ENCODE measurements at places on chromosomes 12 and 14.

- no peak for DNase-seq
These were observed 9.8 kb downstream of the TESC start for GRCh38 chr12:117089463-117089862.

GRCh38 chr14:105209646-105210045 lies 28.5 kb upstream of the NUDT14 start:
- DNase-seq, result no peak

- no peak for DNase-seq
These were observed 83.0 kb downstream of the FAR2 start for GRCh38 chr12:29232086-29232485.

DNA sequence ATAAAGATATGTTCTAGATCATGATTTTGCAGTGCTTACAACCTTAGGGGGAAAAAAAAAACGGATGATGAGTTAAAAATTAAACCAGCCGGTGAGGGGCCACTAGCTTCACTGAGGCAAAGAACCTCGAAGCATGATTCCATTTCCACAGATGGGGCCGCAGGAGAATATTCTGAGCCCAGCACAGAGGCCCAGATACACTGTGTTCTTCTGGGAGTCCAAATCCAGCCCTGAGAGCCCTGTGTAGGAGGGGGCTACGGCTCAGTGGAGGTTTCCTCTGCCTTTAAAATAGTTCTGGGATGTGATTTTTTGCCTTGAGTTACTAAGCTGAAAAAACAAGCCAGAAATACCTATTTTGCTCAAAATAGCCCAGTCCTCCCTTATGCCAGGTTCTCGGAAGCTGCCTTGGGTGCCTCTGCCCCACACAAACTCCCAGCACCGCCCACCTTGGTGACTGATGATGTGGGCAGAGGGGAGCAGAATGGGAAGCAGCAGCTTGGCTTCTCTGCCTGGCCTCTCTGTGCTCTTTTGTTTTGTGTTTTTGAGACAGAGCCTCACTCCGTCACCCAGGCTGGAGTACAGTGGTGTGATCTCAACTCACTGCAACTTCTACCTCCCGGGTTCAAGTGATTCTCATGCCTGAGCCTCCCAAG lies 105.4 kb upstream of the BCL2L14 start:
- DNase-seq, result no peak

DNA sequence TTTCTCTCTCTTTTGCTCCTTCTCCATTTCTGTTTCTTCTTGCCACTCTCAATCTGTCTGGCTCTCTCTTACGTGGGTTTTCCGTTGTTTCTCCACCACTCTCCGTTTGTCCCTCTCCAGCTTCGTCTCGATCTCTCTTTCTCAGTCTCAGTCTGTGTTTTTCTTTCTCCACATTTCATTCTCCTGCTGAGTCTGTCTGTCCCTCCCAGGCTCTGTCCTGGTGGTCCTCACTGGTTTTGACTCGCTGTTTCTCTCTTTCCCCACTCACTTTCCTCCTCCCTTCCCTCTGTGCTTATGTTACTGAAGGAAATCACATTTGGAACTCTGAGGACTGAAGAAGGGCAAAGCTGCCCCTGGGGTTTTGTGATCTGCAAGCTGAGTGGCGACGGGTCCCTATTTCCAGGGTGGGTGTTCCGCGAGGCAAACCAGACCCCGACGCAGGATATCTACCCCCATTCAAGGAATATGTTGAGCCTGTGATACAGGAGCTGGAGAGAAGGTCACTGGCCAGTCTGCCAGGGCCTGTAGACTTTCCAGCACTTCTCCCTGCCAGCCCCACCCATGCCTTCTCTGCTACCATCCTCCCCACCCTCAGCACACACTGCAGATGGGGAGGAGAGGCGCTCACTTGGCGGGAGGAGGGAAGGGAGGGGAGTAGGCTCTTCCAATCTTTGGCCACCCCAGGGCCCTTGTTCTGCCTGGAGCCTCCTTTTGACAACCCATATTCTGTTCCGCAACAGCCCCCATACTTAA lies 102.7 kb upstream of the MAP1LC3B2 start:
- DNase-seq, result no peak

GRCh38 chr14:54629635-54630360 lies 62.9 kb downstream of the SAMD4A start:
- no peak for DNase-seq

DNA sequence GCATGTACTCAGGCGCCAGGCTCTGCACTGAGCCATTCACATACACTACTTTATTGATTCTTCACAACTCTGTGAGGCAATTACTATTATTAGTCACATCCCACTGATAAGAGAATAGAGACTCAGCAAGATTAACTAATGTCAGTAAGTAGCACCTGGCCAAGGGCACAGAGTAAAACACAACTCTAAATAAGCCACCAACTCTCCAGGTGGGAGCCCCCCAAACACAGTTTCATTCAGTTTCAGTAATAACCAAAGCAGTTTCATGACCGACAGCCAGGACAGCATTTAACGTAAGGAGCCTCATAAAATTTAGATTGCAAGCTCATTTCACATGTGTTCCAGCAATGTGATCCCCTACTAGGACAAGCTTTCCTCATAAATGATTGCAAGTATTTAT lies 323.1 kb upstream of the CCDC196 start:
- no peak for DNase-seq

GRCh38 chr12:116620492-116621191 lies 61.5 kb downstream of the MAP1LC3B2 start:
- DNase-seq, result no peak

DNA sequence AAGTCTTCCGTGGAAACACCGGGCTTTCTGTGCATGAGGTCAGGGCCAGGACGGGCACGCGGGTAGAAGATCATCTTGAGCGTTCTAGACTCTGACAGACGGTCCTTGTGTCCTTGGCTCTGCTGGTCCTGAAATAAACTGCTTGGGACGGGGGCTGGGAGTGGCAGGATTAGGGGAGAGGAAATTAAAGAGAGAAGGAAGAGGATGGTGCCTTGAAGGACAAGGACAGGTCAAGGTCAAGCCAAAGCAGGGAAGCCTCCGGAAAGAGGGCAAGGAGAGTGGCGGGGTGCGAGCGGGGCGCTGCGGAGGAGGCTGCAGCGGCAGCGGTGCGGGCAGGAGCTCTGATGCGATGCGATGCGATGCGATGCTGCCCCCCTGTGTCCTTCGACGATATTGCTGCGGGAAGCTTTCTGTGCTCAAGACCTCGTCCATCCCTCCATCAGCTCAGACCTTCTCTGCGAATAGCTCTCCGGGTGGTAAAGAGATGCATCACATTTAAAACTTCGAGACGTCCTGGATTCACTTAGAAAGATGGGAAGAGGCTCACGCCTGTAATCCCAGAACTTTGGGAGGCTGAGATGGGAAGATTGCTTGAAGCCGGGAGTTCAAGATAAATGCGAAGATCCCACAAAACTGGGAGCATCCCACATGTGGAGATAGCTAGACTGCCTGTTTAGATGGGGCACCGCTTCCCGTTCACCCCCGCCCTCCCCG lies 110.1 kb upstream of the TMEM132D start:
- peak; percentile 78 for DNase-seq

DNA sequence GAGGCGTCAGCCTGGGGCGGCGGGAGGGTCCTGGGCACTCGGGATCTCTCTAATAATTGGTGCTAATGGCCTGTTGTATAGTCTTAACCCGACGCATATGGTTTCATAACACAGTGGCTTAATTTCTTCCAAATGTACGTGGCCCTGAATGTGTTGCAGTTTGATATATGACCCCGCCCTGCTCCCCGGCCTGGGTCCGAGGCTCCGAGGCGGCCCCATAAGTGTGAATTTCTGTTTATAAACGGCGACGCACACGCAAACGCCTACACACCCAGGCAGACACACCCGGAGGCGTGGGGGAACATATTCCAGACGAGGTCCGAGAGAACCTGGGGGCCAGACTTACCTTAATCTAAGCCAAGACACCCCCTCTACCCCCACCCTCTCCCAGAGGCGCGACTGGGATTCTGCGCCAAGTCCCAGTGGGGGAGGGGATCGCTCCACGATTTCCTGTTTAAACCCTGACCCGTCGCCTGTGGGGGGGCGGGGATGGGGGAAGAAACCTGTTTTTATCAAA lies 9.7 kb upstream of the HOXC6 start:
- DNase-seq, result no peak

DNA sequence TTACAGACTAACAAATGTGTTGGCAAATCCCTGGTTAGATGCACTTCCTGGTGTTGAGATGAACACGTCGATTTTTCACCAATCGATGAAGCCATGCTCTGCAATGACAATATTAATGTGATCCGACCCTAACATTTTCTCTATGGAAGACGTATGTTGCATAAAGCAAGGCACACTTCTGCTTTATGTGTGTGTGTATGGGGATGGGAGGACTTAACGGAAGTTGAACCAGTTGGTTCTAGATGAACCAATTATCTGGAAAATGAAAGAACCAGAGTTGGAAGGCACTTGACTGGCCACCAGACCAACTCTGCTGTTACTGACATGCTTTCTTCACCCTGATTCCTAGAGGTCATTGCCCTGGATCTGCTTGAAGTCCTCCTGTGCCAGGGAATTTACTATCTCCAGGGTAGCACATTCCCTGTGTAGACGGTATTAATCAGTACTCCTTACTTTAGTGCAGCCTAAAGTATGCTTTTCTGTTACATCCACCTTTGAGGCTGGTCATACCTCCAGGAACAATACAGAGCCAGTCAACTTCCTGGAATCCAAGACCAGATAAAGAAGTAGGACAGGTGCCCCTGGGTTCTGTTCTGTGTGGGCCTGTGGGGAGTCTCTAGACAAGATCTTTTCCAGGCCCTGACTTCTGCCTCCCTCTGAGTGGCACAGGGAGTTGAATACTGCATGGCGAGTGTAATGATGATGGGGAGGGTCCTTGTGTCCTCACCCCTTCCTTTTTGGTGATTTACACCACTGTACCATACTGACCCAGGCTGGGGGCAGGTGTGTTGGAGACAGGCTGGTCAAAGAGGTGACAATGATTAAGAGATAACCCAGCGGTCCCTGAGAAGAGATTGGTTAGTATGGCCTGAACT lies 4.1 kb downstream of the SDR39U1 start:
- no peak for DNase-seq

DNA sequence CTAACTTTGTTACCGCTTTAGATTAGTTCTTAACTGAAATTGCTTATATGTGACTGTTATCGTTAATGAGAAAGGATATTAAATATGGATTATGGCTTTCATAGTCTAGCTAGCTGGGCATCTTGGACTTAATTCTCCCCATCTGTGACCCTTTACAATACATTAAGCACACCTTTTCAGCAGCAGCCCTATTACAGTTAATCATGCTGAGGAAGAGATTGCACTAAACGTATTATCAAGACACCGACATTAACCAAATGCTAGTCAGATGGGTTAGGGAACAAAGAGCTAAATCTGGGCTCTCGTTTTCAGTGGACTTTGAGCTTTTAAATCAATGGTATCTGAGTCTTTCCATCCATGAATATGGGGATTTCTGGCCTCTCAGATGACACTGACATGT lies 447.5 kb upstream of the DCN start:
- DNase-seq, result no peak

DNA sequence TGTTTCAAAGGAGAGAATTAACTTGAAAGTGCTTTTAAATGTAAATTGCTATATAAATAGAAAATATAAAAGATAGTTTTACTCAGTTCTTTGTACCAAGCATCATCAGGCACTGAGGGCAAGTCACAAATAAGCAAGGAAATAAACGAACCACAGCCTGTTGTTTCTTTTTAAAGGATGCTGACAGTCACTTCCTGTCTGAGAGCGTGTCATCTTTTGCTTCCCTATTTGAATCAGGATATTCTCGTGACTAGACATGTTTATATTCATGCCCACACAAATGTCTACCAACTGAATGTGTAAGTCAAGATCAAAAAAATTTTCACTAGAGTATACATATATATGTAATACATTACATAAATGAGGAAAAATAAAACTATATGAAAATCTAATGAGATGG lies 31.4 kb upstream of the SLC2A13 start:
- DNase-seq, result no peak

DNA sequence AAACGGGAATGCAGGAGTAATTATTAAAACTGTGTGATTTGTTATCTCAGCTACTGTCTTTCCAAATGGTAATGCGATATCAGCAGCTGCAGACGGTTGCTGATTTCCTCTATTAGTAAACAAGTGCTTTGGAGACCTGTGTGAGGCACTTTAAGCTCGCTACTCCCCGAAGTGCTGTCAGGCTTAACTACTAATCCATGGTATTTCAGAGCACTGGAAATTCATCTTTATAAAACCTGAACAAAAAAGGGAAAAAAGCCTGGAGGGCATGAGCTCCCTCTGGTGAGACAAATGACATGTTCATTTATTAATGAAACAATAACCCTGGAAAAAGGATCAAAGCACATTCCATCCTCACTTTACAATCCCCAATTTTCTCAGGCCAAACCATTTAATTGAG lies 143.6 kb upstream of the OTX2 start:
- no peak for DNase-seq

DNA sequence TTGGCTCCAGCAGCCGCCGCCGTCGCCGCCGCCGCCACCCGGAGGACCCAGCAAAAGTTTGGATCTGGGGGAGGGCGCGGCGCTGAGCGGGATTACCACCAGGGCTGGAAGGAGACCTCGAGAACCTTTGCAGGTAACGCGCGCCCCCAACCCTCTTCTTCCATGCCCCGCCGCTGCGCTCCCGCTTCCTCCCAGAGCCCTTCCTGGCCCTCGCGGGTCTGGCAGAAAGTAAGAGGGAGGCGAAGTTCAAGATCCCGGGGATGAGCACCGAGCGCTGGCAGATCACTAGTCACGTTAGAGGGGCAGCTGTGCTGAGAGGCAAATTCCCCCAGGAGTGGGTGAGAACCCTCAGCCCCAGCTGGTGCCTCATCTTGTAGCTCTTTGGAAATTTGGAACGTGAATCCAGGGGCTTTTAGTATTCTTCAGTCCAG lies 3.9 kb downstream of the FLRT2 start:
- DNase-seq, result no peak

DNA sequence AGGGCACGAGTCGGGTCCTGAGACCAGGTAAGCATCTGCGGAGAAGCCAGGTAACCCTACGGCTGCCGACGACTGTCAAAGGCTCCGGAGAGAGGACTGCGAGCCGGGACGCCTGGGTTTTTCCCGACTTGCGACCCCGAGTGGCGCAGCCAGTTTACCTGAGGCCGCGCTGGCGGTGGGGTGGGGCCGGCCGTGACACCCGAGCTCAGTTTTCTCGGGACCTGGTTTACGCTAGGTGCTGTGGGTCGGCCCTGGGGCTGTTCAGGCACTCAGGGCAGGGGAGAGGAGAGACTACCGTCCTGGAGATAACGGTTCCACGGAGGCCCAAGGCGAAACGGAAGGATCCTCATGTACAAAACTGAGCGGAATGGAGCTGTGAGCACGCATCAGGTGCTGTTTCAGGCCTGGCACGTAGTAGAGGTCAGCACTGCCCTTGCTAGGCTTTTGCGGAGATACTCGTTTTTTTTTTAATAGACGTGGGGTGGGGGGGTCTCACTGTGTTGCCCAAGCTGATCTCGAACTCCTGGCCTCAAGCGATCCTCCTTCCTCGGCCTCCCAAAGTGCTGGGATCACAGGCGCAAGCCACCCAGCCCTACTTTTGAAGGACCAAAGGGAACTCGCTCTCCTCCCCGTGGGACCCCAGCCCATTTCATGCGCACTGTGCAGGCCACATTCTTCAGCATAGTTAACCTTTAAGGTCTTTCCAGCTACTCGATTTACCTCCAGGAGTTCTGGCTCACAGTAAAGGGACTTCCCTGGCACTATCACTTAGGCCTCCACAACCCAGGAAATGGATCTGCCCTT lies 471 bp downstream of the MTRFR start:
- no peak for DNase-seq

- DNase-seq, result no peak
These were observed 153.1 kb downstream of the ALG10B start for GRCh38 chr12:38469715-38470114.
